ENCODE measurements at places on chromosomes 4 and X. TPM values are rescaled to one million over a fixed set of nuclear protein-coding genes. Genes with fewer than 3 reads are reported as not detected.

Gene PPA2
- 109 TPM for polyA plus RNA-seq

Gene UGT2B15
- polyA plus RNA-seq, result not detected

Gene AVPR2
- polyA plus RNA-seq, result 2.7 TPM

Gene GPM6B
- polyA plus RNA-seq, result 19.6 TPM

Gene MAML3
- polyA plus RNA-seq, result 16.2 TPM

Gene SLC7A11
- polyA plus RNA-seq, result 1.5 TPM

Gene APELA
- 9.9 TPM for polyA plus RNA-seq

Gene IL9R
- polyA plus RNA-seq, result not detected

Gene GRXCR1
- not detected for polyA plus RNA-seq

Gene GPC4
- 21.7 TPM for polyA plus RNA-seq

Gene ARHGAP6
- 15.5 TPM for polyA plus RNA-seq

Gene ZNF185
- polyA plus RNA-seq, result 39.3 TPM

Gene SMIM43
- polyA plus RNA-seq, result 0.58 TPM

Gene DCAF8L2
- polyA plus RNA-seq, result not detected

Gene AFF1
- 36.9 TPM for polyA plus RNA-seq

Gene CT45A3
- not detected for polyA plus RNA-seq

Gene XAGE1A
- polyA plus RNA-seq, result not detected

Gene TIMM8A
- 20.0 TPM for polyA plus RNA-seq

Gene RNF113A
- 13.5 TPM for polyA plus RNA-seq

Gene HS6ST2
- polyA plus RNA-seq, result 23.1 TPM

Gene FHIP1A
- polyA plus RNA-seq, result 5.6 TPM

Gene PLK4
- 21.9 TPM for polyA plus RNA-seq

Gene FGF16
- polyA plus RNA-seq, result 0.24 TPM

Gene ANOS1
- 8.6 TPM for polyA plus RNA-seq

Gene SRD5A3
- polyA plus RNA-seq, result 22.6 TPM

Gene OFD1
- 32.1 TPM for polyA plus RNA-seq

Gene RAB41
- polyA plus RNA-seq, result 1.2 TPM

Gene EOLA2
- polyA plus RNA-seq, result 29.1 TPM

Gene NSG1
- polyA plus RNA-seq, result 4.8 TPM

Gene RPL36A
- 1,573 TPM for polyA plus RNA-seq

Gene MAGEA2B
- polyA plus RNA-seq, result not detected

Gene CLDN2
- 42.3 TPM for polyA plus RNA-seq

Gene RRH
- polyA plus RNA-seq, result 0.82 TPM

Gene SMR3B
- polyA plus RNA-seq, result not detected

Gene FMR1NB
- 0.13 TPM for polyA plus RNA-seq

Gene TMPRSS11B
- polyA plus RNA-seq, result 0.14 TPM

Gene LDB2
- polyA plus RNA-seq, result 106 TPM

Gene PAGE2
- not detected for polyA plus RNA-seq

Gene FAM236B
- not detected for polyA plus RNA-seq

Gene THAP6
- polyA plus RNA-seq, result 34.2 TPM
